Naive thymus-derived CD4-positive, alpha-beta T cell (primary cell): ENCODE measurements at places on chromosomes 12 and 14. TPM values are rescaled to one million over a fixed set of nuclear protein-coding genes. Genes with fewer than 3 reads are reported as not detected.
A peak's percentile ranks its signal among the peaks of the same experiment; 100 is the strongest.

The CACNA2D4 gene
- polyA plus RNA-seq = 4.9 TPM

The FAM222A gene
- polyA plus RNA-seq = 0.08 TPM

The PRPH gene
- not detected for polyA plus RNA-seq

- DNase-seq = no peak
These were observed 21.7 kb downstream of the FBRSL1 start for GRCh38 chr12:132511516-132512196.

The SERPINA12 gene
- not detected for polyA plus RNA-seq

The C12orf60 gene
- 0.86 TPM for polyA plus RNA-seq

DNA sequence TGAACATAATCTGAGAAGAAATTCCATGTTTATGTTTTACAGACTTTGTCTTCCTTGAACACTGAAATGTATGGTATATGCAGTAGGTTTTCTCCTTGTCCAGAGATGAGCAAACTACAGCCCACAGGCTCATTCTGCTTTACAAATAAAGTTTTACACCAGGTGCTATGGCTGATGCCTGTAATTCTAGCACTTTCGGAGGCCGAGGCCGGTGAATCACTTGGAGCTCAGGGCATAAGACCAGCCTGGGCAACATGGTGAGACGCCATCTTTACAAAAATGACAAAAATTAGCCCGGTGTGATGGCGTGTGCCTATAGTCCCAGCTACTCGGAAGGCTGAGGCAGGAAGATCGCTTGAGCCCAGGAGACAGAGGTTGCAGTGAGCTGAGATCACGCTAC, 64.7 kb downstream of the LRP6 start:
- no peak for DNase-seq

- DNase-seq = peak; percentile 54
These were observed 42.5 kb downstream of the CCDC88C start for GRCh38 chr14:91374879-91375702.

DNA sequence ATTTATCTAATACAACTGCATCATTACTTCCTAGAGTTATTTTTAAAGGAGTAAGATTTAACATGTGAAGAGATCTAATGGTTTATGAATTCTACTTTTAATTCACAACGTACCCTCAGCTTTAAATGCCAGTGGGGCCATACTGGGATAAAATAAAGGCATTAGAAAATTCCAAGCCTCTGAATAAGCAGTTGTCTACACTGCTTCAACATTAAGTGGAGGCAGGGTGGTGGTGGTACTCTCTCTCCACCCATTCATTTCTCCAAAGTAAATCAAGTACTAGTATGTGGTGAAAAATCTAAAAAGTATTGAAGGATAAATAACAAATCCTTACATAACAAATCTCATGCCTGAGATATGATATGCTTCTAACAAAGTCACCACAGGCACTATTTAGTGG, 52.4 kb downstream of the FERMT2 start:
- no peak for DNase-seq

GRCh38 chr12:15001733-15002382, 29.0 kb downstream of the PDE6H start:
- DNase-seq = no peak

The TBX5 gene
- not detected for polyA plus RNA-seq

DNA sequence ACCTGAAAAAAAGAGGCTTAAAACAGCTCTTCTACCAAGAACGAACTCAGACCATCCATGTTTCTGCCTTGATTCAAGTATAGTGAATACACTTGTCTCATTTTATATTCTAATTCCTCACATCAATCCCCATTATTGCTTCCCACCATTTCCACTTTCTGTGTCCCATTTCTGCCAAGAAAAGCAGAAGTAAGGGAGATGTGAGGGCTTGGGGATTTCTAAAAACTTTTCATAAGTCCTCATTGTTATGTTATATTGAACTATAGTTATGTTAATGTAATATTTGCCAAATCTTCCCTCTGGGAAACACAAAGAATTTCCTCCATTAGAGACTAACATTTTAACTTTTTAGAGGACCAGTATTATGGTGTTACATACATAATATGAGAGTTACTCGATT, 48.2 kb upstream of the PSMA6 start:
- no peak for DNase-seq

DNA sequence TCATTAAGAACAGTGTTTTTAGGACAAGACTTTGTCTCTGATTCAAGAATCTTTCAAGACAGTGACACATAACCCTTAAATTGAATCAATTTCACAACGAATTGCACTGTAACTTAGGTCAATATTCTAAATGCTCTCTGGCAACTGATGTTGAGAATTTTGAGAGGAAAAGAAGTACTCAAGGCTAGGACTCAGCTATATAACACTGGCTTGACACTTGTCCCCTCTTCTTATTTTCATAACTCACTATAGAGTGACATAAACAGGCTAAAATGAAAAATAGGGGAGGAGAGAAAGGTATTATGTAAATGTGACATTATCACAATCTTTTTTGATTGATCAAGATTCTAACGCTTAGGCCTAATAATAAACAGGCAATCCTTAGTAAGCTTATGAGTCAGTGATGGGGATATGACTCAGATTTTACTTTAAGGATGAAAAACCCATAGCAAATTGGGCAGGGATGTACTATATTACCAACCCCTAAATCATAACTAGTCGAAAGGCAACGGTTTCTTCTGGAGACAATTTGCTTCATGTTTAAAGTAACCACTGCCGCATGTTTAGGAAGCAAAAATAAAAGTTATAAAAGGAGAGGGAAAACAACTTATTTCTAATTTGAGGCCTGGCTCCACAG, 10.9 kb downstream of the BTG1 start:
- DNase-seq = no peak

DNA sequence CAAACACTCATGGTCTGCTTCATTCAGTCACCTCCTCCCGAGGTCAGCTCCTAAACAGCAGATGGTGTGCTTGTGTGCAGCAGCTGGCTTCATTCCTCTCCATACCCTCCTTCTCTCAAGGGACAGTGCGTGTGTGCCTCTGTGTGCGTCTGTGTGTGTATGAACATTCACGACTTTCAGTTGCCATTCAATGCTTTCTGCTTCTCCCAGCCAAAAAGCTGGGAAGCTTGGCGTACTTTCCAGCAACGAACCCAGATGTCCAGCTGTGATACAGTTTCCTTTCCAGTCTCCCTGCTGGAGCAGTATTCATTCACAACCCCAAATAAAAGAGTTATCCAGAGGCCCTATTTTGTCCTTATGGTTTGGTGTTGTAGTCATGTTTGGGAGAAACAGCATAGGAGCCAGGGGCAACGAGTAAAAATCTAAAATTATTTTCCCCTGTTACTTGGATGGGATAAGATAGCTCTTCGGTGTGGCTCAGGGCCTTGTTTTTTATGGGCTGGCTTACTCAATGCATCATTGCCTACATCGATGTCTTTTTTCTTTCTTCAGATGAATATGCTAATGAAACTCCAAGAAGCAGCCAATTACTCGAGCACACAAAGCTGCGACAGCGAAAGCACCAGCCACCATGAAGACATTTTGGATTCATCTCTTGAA, 379.3 kb downstream of the NAV3 start:
- no peak for DNase-seq

GRCh38 chr12:113253532-113254285, 32.4 kb downstream of the TPCN1 start:
- DNase-seq = no peak

The VPS33A gene
- 28.3 TPM for polyA plus RNA-seq

The NKX2-1 gene
- not detected for polyA plus RNA-seq

DNA sequence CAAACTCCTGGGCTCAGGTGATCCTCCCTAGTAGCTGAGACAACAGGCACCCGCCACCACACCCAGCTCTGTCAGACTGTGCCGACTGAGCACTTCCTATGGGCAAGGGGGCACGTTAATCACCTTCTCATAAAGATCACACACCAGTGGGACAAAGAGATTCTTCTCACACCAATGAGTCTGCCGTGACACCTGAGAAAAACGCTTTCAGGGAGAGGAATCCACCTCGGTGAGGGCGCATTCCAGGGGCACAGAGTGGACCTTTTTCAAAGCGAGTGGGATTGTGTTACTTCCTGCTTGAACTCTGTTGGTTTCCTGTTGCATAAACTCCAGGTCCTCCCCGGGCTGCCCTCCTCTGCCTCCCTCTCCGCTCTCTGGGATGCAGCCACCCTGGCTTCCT, 17.5 kb upstream of the SCARB1 start:
- no peak for DNase-seq

GRCh38 chr12:58794859-58795258, 125.4 kb downstream of the LRIG3 start:
- DNase-seq = no peak

DNA sequence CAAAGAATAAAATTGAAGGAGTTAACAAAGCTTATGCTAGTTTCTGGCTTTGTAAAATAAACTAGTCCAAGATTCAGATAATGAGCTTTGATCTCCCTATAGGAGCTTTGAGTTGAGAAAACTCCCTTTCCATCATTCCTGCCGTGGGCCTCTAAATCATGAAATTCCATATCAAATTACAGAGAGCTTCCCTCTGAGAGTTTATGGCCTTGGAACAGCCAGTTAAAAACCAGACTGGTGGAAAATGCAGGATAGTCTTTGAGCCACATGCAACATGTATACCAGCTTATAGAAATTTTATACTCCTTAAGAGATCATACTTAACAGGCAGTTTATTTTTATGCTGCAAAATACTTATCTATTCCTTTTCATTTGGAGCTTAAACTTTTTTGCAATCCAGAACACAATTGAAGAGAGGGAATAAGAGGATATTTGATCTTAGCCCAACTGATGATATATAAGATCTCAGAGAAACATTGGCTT, 175.8 kb upstream of the ATP2B1 start:
- no peak for DNase-seq

- DNase-seq = no peak
These were observed 110.0 kb upstream of the EEA1 start for GRCh38 chr12:93039062-93039461.

DNA sequence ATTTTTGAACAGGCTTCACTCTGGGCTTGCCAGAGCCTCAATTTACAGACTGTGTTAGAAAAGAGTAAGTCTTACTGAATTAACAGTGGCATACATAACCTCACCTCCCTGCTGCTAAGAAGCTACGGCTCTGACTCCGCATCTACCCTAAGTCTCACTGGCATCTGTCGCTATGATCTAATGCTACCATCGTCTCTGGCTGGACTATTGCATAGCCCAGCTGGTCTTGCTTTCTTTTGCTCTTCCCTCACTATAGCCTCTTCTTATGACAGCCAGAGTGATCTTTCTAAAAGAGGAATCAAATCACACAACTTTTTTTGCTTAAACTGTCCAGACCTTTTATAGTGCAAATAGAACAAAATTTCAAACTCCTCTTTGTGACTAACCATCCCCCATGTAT, 81.1 kb downstream of the SLC24A4 start:
- no peak for DNase-seq

- no peak for DNase-seq
These were observed 33.7 kb upstream of the GALNT9 start for GRCh38 chr12:132362996-132363660.

GRCh38 chr14:101255765-101256125, 305.6 kb upstream of the DIO3 start:
- no peak for DNase-seq

The OR4E2 gene
- polyA plus RNA-seq = not detected

GRCh38 chr12:93322784-93323183, 54.9 kb upstream of the NUDT4 start:
- no peak for DNase-seq

- no peak for DNase-seq
These were observed 134.0 kb downstream of the BCL11B start for GRCh38 chr14:99137913-99138571.
